Central memory CD8-positive, alpha-beta T cell (primary cell): ENCODE measurements at places on chromosomes 5 and 9.

DNA sequence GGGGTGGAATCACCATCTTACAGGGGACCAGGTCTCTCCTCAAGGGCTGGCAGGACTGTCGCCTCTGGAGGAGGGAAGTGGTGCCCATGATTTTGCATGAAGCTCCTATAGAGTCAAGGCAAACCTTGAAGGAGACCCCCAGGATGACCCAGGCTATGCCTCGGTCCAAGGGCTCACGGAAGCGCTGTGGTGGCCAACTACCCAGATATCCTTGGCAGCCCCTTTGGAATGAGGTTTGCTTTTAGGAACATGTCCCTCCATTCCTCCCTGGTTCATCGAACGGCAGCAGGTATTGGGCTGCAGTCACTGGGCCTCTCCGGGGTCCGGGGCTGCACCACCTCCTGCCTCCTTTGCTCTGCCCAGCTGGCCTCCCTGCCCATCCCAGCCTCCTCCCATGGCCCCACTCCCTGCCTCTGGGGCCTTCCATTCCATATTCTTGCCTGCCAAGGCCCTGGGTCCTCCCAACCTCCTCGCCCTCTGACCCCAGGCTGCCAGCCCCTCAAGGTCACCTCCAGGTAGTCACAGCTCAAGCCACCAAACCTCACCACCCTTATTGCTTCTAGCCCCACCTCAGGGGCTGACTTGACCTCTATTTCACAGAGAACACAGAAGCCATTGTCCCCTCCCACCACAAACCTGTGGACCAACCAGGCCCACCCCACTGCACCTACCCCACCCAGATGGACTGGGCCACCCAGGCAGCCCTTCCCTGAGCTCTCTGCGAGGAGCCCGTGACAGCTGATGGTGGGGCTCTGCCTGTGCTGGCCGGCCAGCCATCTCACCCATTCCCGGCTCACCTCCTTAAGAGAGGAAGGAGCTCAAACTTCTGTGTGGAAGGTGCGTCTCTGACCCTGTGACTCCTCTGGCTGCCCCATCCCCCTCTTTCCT is 3.6 kb upstream of the IL3 start:
- DNase-seq: peak; percentile 11

- no peak for DNase-seq
Observed at GRCh38 chr9:70205366-70206020, 53.3 kb upstream of the SMC5 start.

DNA sequence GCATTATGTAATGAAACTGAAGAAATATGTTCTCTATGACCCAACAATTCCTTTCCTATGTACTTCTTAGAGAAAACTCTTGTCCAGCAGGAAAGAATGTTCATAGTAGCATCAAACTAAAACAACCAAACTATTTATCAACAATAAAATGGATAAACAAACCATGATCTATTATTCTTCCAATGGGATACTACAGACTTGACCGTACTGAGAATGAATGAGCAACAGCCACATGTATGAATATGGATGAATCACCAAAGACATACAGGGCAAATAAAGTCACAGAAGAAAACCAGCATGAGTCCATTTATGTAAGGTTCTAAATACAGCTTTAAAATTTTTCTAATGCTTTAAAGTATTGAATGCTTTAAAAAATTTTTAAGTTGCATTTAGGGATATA is 73.6 kb upstream of the SUSD1 start:
- DNase-seq: no peak

DNA sequence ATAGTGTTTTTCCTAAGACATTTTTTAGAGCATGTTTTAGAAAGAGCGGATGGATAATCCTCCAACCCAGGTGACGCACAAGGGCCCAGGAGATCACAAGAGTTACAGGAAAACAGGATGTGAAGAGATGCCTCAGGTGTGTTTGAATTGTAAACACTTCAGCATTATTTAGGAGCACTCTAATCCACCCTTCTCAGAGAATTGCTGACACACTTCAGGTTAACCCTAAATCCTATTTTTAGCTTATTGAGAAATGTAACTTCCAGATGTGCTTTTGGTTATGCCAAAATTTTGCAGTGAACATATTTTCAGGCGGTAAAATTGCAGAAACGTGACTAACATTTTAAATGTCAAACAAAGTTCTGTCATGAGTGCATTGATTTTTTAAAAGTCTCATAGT is 755.4 kb upstream of the CTNND2 start:
- DNase-seq: no peak

GRCh38 chr5:73215891-73216610 is 43.1 kb downstream of the TMEM174 start:
- DNase-seq: peak; percentile 55
